ENCODE measurements at places on chromosomes 7 and 10.

DNA sequence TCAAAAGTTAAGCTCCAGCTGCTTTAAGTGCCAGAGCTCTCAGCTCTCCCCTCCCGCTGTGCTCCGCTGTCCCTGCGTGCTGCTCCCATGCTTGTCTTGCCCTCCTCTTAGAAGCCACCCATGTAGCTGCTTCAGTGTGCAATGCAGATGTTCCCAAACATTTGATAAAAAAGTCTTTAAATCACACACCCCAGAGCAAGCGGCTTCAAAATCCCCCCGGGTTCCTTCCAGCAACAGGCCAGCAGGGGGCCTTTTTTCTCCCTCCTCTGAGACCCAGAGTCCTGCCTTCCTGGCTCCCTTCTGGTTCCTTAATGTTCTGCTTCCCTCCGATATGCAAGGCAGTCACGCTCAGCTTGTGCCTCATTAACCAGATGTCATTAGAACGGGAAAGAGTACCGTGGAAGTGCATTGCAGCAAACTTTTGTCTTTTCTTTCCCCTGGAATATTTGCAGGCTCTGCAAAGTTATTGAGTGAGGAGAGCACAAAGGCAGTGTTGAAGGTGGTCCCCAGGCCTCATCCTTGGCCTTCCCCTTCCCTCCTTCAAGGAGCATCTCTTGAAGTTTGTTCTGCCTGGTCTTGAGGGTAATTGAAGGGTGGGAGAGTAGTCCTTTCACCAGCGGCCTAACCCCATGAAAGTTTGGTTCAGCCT, 25.5 kb downstream of the LDB3 start:
- DNase-seq: no peak

DNA sequence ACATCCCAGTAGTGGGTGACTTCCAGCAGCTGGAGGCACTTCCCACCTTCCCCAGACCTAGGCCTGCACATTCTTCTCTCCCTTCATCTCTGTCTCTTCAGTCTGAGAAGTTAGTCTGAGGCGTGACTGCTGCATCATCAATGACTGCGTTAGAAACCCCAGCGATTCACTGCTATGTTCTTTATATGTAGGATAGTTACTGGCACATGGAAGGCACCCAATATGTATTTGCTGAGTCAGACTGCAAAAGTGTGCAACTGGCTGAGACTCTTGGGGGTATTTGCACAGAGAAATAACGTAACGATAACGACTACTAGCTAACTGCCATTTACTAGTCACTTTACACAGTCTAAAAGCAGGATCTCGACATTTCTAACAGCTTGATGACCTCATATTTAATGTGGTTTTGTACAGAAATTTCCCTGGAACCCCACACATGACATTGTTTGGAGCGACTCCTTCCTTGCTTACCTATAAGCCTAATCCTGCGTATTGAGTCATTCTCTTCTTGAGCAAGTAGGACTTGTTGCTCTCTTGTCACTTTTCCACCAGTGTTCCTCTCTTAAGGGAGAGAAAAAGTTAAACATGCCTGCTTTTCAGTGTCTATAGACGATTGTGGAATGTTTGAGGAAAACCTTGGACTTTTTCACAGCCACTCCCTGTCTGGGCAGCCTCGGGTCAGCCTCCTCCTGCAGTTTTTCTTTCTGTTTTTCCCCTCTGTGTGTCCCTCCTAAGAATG, 45.5 kb downstream of the THNSL1 start:
- no peak for DNase-seq

- no peak for DNase-seq
Observed at GRCh38 chr7:3009086-3009485, 34.6 kb downstream of the CARD11 start.

GRCh38 chr10:51397244-51397643, 302.2 kb downstream of the CSTF2T start:
- DNase-seq: no peak

DNA sequence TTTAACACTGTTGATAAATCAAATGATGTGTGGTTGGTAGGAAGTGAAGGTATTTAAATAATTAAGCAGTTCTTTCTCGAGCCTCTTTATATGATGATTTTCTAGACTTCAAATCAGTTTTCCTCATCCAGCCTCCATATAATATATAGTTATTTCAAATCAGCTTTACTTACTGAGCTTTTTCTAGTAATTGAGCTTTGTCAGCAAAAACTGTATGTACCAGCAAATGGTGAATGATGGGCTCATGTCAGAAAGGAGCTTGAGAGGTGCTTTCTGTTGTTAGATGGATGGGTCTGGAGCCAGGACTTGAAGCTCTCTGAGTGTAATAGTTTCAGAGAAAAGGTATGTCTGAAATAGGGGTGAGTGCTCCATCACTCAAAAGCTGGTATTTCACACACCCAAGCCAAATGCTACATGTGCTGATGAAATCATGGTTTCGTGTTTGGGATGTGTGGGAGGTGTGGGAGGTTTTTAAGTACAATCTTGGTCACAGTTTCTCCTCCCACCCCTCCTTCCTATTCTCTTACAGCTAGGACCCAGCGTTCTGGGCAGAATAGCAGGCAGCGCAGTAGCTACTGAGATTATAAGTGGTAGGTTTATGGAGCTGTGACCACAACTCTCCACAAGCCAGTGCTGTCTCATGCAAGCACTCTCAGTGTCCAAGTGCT, 55.8 kb downstream of the LRMDA start:
- DNase-seq: no peak

- no peak for DNase-seq
Observed at GRCh38 chr7:129122078-129122750, 22.3 kb upstream of the TSPAN33 start.

DNA sequence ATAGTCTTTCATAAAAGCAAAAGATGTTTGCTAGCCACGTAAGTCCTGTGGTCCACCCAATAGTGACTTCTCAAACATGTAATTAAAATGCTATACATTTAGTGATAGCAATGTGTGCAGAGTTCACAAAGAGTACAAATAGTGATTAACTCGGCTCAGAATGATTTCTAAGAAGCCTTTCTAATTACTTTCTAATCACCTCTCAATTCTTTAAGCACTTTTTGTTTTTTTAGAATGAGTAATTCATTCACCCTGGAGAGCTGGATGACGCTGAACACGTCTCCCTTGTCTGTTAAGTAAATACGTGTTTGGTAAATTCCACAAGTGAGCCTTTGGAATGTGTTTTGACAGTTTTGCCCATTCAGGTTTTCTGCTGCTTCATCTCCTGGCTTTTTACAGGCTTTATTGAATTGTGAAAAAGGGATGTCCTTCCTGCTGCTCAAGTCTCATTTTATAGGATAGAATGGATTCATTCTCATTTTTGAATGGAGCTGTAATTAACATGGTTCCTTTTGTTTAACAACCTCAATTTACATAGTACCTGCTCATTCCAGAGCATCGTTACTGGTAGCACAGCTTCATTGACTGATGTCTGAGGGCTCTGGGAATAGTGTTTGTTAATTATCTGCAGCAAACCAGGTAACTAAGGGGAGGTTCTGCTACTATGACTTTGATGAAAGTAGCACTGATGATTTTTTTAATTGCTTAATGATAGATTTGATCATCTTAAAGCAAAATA, 212.1 kb downstream of the VTI1A start:
- no peak for DNase-seq

- no peak for DNase-seq
Observed at GRCh38 chr10:6108631-6109443, 20.0 kb downstream of the RBM17 start.

GRCh38 chr7:97149843-97150242, 32.3 kb downstream of the SDHAF3 start:
- no peak for DNase-seq

DNA sequence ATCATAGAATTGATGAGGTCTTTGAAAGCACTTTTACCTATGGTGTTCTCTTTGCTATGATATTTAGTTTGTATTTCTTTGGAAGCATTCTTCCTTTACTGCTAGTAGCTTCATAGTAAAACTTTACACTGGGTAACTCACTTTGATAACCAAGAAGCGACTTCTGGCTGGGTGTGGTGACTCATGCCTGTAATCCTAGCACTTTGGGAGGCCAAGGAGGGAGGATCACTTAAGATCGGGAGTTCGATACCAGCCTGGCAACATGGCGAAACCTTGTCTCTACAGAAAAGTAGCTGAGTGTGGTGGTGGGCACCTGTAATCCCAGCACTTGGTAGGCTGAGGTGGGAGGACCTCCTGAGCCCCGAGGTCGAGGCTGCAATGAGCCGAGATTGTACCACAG, 36.2 kb downstream of the CCDC126 start:
- no peak for DNase-seq

DNA sequence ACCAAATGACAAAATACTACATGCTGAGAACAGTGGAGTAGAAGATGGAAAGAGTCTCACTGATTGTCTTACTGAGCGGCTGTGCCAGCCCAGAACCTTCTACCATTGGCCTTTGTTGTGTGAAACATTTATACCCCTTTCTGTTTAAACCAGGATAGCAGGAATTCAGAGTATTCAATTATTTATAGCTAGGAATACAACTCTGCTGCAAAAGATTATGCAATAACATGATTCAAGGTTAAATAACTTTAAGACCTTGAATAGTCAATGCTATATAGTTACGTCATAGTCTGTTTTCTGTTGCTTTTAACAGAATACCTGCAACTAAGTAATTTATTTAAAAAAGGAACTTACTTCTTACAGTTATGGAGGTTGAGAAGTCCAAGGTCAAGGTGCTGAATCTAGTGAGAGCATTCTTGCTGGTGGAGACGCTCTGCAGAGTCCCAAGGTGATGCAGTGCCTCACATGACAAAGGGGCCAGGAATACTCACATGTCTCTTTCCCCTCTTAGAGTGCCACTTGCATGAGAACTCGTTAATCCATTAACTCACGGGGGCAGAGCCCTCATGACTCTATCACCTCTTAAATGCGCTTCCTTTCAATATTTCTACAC, 371.8 kb downstream of the MDFIC start:
- no peak for DNase-seq

- no peak for DNase-seq
Observed at GRCh38 chr10:36773652-36774051, 351.7 kb upstream of the ANKRD30A start.

DNA sequence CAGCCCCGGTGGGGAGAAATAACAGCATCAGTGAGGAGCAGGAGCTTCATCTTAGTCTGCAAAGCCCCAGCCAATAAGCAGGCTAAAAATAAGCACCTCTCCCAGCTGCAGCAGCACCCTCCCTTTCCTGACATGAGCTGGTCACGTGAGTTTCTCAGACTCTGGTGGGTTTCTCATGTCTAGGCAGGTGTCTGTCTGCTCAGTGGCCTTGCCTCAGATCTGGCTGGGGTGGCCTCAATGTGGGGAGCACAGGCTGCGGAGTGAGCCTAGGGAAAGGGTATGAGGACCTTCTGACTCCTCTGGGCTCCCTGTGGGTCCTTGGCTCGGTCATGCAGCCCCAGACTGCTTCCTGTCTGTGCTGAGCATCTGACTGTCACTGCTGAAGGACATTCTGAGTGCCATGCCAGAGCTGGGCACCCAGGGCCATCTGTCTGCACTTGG, 81.6 kb upstream of the LRRC4 start:
- no peak for DNase-seq

DNA sequence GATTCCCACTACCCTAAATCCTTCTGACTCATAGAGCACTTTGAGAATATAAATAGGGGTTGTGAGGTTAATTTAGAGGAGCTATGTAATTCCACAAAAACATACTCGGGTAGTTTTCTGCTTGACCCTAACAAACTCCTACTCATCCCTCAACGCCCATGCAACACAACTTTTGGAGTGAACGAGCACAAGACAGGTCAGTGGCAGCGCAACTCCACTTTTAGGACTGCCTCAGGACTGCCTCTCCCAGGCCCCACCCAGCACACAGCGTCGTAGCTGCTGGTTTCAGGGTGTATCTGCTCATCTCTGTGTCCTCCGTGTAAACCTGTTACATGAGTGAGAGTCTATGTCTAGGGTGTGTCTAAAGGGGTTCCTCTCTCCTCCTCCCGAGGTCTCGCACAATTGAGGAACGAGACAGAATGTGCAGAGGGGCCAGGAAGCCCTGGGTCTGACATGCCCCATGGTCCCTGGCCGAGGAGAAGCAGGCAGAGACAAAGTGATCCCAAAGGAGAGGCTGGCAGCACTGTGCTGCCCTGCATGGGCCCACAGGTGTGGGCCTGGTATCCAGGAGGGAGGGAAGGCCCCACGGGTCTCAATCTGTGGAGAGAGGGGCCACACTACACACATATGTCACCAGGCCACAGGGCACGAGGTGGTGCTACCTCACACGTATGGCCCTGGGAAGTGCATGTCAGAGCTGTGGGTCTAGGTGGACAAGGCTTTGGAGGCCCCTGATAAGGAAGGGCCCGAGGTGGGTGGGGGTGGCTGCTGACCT, 45.5 kb downstream of the CAMK2B start:
- DNase-seq: no peak

DNA sequence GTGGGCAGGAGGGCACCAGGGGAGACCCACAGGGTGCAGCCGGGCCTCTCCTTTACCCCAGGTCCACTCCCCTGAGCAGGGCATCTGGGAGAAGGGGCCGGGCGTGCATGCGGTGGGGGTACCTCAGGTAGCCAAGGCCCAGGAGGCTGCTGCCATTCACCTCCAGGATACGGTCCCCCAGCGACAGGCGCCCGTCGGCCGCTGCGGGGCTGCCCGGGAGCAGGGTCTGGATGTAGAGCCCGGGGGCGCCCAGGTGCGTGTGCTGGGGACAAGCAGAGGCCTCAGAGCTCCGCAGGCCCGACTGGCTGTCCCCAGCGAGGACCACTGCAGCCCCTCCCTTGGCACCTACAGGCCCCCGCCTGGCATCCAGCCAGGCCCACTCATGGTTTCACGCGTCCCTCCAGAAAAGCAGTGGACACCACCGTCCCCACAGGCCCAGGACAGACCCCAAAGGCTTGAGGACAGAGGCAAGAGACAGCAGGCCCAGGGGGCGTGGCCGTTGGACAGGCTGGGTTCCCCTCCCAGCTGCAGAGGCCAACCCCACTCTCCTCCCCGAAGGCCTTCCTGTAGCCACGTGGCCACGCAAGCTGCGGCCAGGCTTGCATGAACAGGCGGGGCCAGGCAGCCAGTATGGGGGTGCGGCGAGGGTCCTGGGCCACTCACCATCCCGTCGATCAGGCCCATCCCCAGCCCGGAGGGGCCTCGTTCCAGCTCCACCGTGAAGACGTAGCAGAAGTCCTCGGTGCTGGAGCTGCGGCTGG, 24.3 kb downstream of the AP5Z1 start:
- DNase-seq: no peak

- no peak for DNase-seq
Observed at GRCh38 chr10:60536529-60537114, 146.9 kb upstream of the ANK3 start.

DNA sequence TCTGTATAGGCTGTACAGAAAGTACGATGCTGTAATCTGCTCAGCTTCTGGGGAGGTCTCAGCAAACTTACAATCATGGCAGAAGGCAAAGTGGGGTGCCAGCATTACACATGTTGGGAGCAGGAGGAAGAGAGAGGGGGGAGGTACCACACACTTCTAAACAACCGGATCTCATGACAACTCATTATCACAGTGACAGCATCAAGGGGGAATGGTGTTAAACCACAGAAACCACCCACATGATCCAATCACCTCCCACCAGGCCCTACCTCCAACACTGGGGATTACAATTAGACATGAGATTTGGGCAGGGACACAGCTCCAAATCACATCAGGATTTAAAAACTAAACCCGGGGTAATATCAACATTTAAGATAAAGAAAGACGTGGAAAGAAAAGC, 468.8 kb upstream of the AUTS2 start:
- no peak for DNase-seq

Measured in stimulated activated CD8-positive, alpha-beta memory T cell treated with anti-CD3 and anti-CD28 coated beads, Interleukin-4, amount 100 ng/mL, for 1 hour (primary cell).